ENCODE measurements at places on chromosomes 2 and 18. TPM values are rescaled to one million over a fixed set of nuclear protein-coding genes. Genes with fewer than 3 reads are reported as not detected.

Gene TXNDC2
- not detected for total RNA-seq

Gene CNGA3
- not detected for total RNA-seq

Gene IL18RAP
- total RNA-seq = 4.7 TPM

Gene DSG1
- not detected for total RNA-seq

Gene TMEM37
- not detected for total RNA-seq

Gene CENPA
- 31.0 TPM for total RNA-seq

Gene KCNE4
- total RNA-seq = not detected

Gene SERPINB10
- not detected for total RNA-seq

Gene FBXO48
- total RNA-seq = 2.6 TPM

Measured in activated naive CD4-positive, alpha-beta T cell treated with anti-CD3 and anti-CD28 coated beads, Interleukin-2, amount 10 ng/mL, durations not matched to agents 5 hours and 36 hours (primary cell).